ENCODE measurements at places on chromosomes 11 and 22. TPM values are rescaled to one million over a fixed set of nuclear protein-coding genes. Genes with fewer than 3 reads are reported as not detected.

The MMP13 gene
- not detected for total RNA-seq

The TRIM49 gene
- total RNA-seq, result not detected

- H3K4me1 ChIP-seq, result peaks cover 13% of the 10 kb centered on the region
- peaks cover 77% of the 10 kb centered on the region for H3K27me3 ChIP-seq
- no peaks in the 10 kb centered on the region for H3K36me3 ChIP-seq
- DNase-seq, result no peak
- no peak overlapping the region for H3K27ac ChIP-seq
These were observed 4.5 kb upstream of the FGF3 start for GRCh38 chr11:69823641-69824265.

GRCh38 chr11:98800696-98801095, 220.1 kb upstream of the CNTN5 start:
- no peak for DNase-seq
- H3K36me3 ChIP-seq, result no peaks in the 10 kb centered on the region
- no peak overlapping the region for H3K4me3 ChIP-seq
- H3K27me3 ChIP-seq, result no peaks in the 10 kb centered on the region
- H3K27ac ChIP-seq, result no peak overlapping the region

GRCh38 chr11:30488304-30488998, 97.7 kb downstream of the MPPED2 start:
- H3K36me3 ChIP-seq, result no peaks in the 10 kb centered on the region
- no peak overlapping the region for H3K27ac ChIP-seq
- H3K4me3 ChIP-seq, result no peak overlapping the region
- no peaks in the 10 kb centered on the region for H3K27me3 ChIP-seq
- H3K4me1 ChIP-seq, result no peaks in the 10 kb centered on the region

The LMO2 gene
- 0.31 TPM for total RNA-seq

- 0 out of 2 replicates have a peak, but pooled peaks cover 4% of the 10 kb centered on the region for H3K4me1 ChIP-seq
- DNase-seq, result no peak
- H3K27me3 ChIP-seq, result no peaks in the 10 kb centered on the region
- no peak overlapping the region for H3K27ac ChIP-seq
- peaks cover 10% of the 10 kb centered on the region for H3K36me3 ChIP-seq
These were observed 87.1 kb upstream of the YWHAH start for GRCh38 chr22:31857247-31857646.

DNA sequence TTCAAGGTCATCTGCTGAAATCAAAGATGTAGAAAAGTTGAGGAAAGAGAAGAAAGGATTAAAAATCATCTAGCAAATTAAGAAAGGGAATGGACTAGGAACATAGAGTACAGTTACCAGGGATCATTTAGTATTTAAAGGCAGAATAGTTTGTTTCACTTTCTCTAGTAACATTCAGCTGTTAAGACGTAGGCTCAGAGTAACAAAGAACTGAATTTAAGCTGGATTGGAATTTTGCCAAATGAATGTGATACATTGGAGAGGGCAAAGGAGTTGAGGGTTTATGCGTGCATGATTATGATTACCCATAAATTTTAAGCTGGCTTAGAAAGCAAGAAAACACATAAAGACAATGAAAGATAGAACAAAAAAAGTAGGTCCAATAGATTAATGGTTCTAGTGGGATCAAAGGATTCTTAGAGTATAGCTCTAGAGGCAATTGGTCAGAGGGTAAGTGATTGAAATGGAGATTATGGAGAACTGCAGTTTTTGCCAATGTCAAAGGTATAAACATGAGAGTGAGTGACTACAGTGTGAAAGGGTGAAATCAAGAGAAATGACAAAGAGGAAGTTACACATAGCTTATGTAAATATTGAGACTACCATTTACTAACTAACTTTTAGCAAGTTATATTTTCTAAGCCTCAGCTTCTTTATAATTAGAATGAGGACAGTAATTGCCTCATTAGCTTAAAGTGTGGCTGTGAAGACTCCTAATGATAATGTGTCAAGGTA, 190.0 kb downstream of the GRIA4 start:
- no peak overlapping the region for H3K27ac ChIP-seq
- DNase-seq, result no peak
- H3K4me1 ChIP-seq, result no peaks in the 10 kb centered on the region

The OR4A16 gene
- not detected for total RNA-seq

GRCh38 chr11:2724653-2725367, 25.0 kb upstream of the KCNQ1OT1 start:
- no peaks in the 10 kb centered on the region for H3K36me3 ChIP-seq
- no peaks in the 10 kb centered on the region for H3K4me1 ChIP-seq
- no peak for DNase-seq
- H3K27me3 ChIP-seq, result peaks cover 27% of the 10 kb centered on the region

DNA sequence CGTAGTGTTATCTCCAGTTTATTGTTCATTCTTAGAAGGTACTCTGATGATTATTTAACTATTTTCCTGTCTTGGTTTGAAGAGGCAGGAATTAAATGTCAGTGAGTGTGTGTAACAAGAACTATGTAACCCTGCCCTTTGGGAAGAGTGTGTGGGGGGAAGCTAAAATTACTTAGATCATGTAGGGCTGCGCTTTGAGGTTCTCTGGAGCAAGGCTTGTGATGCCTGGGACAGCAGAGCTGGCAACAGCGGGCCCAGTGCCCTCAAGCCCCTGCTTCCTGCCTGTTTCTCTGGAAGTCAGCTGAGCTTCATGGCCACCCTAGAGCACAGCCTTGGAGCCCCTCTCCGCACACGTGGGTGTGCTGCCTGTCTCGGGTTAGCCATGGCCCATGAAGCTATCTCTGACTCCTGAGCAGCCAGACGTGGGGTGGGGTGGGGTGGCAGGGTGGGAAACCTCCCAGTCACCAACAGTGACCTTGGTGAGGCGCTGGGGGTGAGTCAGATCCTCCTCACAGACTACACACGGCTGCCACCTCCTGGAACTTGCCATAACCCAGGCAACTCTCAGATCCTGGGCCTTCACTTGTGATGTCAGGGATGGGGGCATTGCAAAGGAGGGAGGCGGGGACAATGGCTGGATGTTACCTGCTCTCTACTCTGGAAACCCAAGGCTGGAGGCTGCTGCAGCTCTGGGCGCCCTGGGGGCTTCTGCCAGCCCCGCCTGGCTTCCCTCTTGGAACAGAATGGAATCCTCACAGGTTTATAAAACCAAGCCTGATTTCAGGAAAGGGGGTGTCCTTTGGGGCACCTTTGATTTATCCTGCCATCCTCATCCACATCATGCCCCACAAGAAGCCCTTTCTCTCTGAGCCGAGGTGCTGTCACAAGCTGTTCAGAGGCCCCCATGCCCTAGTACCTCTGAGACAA, 88.6 kb downstream of the SNX19 start:
- H3K4me3 ChIP-seq, result no peak overlapping the region
- no peaks in the 10 kb centered on the region for H3K27me3 ChIP-seq
- DNase-seq, result peak; percentile 62
- H3K4me1 ChIP-seq, result peaks cover 10% of the 10 kb centered on the region
- H3K36me3 ChIP-seq, result no peaks in the 10 kb centered on the region

GRCh38 chr11:94880216-94880615, 93.1 kb downstream of the CWC15 start:
- peaks cover 17% of the 10 kb centered on the region for H3K4me1 ChIP-seq
- H3K36me3 ChIP-seq, result peaks cover 12% of the 10 kb centered on the region
- no peak overlapping the region for H3K4me3 ChIP-seq
- no peak for DNase-seq
- H3K27ac ChIP-seq, result no peak overlapping the region

The OR5P2 gene
- 0.16 TPM for total RNA-seq
